Bronchus fibroblast of lung (primary cell): ENCODE measurements at places on chromosomes 6 and 20. TPM values are rescaled to one million over a fixed set of nuclear protein-coding genes. Genes with fewer than 3 reads are reported as not detected.

SIRPD gene
- not detected in 2 replicates for total RNA-seq

POPDC3 gene
- total RNA-seq = 5.5 and 7.7 TPM in 2 replicates

EYS gene
- total RNA-seq = under 0.01 TPM in 1 of 2 replicates, not detected in the other

ACTL10 gene
- 2.0 and 2.1 TPM in 2 replicates for total RNA-seq

KHDRBS2 gene
- total RNA-seq = not detected in 2 replicates

IGF2R gene
- 33.6 and 40.9 TPM in 2 replicates for total RNA-seq

USP49 gene
- 0.59 and 0.84 TPM in 2 replicates for total RNA-seq

TSBP1 gene
- total RNA-seq = not detected in 2 replicates

RCAN2 gene
- total RNA-seq = 1.5 and 2.0 TPM in 2 replicates

ERMARD gene
- 16.2 and 18.7 TPM in 2 replicates for total RNA-seq

C20orf202 gene
- not detected in 2 replicates for total RNA-seq

CLPSL1 gene
- not detected in 2 replicates for total RNA-seq

ZC3H12D gene
- total RNA-seq = under 0.01 and 0.17 TPM in 2 replicates

TRIM31 gene
- total RNA-seq = not detected in 2 replicates
